ENCODE measurements at places on chromosomes 6 and 20.
A peak's percentile ranks its signal among the peaks of the same experiment; 100 is the strongest.

- peak; percentile 70 for DNase-seq
Observed at GRCh38 chr20:53939572-53940359, 130.6 kb downstream of the BCAS1 start.

DNA sequence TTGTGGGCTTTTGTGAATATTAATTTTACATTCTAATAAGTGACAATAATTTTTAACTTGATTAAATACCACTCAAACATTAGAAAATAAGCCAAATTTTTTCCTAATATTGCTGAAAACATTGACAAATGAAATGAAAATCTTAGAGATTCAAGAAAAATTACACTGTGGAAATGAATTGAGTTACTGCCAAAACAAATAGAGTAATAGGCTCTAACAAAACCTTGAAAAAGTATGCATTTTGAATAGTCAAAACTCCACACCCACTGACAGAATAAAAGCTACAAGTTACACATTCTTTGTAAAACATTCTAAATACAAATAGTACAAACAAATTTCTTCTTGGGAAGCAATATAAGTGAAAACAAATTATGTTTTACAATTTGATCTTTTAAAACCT, 5.9 kb downstream of the TBX18 start:
- no peak for DNase-seq

- no peak for DNase-seq
Observed at GRCh38 chr6:148501178-148501590, 158.5 kb downstream of the SASH1 start.

GRCh38 chr6:13614126-13614925, 809 bp upstream of the NOL7 start:
- DNase-seq: no peak

DNA sequence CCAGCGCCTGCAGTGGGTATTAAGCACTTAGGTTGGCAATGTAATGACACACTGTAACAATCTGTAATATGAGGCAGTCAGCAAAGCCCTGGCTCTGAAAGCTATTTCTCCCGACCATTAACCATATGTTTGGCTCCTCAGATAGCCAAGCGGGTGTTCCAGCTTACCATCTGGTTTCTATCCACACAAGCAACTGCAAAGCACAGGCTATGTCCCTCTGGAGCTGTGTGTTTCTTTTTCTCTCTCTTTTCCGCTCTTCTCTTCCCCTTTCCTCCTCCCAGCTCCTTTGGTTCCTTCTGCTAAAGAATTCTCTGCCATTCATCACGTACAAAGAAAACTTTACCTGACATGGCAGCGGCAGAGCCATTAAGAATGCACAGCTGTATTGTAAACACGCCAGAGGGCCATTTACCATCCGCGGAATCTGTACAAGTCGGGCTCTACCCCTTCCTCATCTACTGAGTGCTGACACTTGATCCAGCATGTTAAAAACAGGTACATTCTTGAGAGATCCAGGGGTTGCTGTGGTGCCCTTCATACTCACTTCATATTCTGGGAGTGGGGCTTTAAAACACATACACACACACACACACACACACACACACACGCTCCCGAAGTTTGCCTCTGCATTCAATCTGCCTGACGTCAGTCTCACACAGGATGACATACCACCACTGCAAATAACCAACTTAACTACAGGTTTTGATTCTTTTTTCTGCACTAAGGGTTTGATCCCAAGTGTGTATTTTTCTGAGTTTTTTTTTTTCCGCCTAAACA, 77.2 kb downstream of the BACH2 start:
- DNase-seq: no peak

- no peak for DNase-seq
Observed at GRCh38 chr20:1872459-1873097, 22.6 kb upstream of the SIRPA start.

- no peak for DNase-seq
Observed at GRCh38 chr6:74654296-74654695, 551.6 kb downstream of the COL12A1 start.

- no peak for DNase-seq
Observed at GRCh38 chr20:36175016-36175415, 20.5 kb downstream of the EPB41L1 start.

DNA sequence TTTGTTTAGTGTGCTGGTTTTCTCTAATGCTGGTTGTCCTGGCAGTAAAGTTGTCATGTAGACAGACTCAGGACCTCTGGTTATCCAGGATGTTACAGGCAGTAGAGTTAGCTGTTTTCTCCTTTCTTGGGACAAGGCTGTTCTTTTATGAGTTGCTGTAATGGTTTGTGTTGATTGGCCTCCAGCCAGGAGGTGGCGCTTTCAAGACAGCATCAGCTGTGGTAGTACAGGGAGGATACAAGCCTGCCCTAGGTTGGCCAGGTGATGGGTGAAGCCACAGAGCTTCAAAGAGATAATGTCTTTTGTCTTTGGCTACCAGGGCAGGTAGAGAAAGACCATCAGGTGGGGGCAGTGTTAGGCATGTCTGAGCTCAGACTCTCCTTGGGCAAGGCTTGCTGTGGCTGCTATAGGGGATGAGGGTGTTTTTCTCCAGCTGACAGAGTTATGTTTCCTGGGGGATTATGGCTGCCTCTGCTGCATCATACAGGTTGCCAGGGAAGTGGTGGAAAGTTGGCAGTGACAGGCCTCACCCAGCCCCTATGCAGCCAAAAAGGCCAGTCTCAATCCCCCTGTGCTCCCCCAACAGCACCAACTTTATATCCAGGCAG, 127.2 kb upstream of the TAB2 start:
- peak; percentile 55 for DNase-seq

DNA sequence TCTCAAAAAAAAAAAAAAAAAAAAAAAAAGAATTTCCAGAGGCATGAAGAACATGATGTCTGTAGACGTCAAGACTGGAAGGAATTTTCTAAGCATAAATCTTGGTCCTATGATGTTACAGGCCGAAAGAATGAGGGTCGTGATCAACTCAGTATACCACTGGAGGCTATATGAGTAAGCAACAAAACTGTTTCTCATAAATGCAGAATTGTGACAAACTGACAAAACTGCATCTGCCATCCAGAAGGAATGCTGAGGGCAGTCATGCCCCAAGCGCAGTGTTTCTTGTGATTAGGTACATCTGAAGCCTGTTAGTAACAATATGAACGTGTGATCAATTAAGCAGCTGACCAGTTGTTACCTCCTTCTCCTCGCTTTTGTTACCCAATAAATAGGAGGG, 43.5 kb upstream of the ADGRG6 start:
- DNase-seq: no peak

GRCh38 chr6:131574133-131574532, 1.1 kb downstream of the ARG1 start:
- no peak for DNase-seq

DNA sequence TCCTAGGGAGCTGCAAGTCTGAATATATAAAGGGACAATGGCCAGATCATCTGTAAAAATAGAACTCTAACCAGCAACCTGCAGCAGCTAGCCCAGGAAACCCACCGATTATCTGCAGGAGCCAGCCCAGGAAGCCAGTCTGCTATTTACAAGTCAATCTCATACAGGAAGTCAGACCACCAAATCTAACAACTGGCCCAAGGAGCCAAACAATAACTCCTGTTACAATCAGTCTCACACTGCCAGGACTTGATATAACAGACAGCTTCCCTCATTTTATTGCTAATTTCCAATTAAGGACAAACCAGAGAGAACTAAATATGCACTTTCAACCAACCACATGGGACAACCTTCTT, 14.4 kb upstream of the RIN2 start:
- DNase-seq: no peak

- DNase-seq: no peak
Observed at GRCh38 chr6:157113389-157113788, 209.9 kb downstream of the TMEM242 start.

DNA sequence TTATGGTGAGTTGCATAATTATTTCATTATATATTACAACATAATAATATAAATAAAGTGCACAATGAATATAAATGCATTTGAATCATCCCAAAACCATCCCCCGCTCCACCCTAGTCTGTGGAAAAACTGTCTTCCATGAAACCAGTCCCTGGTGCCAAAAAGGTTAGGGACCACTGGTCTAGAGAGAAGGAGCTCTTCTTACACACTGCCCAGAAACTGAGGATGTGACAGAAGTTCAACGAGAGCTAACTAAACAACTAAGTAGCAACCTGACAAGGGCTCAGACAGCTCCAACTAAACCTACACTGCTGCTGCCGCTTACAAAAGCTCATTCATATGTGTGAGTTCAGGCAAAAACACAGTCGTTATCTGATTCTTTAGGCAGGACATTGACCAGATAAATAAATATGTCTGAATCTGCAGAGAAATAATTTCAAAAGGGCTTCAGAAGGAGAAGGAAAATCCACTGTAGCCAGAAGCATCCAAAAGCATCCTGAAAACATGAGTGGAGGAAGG, 125.9 kb downstream of the ATXN1 start:
- DNase-seq: no peak

- DNase-seq: no peak
Observed at GRCh38 chr20:47557218-47557617, 55.5 kb downstream of the NCOA3 start.

- DNase-seq: no peak
Observed at GRCh38 chr20:22690616-22691179, 106.3 kb upstream of the FOXA2 start.

DNA sequence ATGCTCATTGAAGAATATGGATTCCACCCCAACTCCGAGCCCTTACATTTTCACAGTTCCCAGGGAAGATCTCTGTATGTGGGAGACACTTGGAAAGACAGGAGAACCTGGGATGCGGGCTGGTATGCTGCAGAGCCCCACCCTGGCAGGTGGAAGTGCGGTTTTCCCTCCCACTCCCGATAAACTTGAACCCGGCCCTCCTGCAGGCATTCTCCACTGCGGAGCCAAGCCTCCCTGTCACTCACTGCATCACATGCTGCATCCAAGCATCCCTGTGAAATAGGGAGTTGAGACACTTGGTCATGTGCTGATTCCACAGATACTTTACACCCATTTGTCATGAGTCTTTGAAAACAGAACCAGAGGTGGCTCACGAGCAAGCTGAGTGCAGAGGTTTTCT, 35.4 kb downstream of the TMEM242 start:
- DNase-seq: no peak

GRCh38 chr6:11766043-11766442, 12.6 kb downstream of the ADTRP start:
- no peak for DNase-seq

- no peak for DNase-seq
Observed at GRCh38 chr6:42148058-42148457, 5.6 kb upstream of the C6orf132 start.

DNA sequence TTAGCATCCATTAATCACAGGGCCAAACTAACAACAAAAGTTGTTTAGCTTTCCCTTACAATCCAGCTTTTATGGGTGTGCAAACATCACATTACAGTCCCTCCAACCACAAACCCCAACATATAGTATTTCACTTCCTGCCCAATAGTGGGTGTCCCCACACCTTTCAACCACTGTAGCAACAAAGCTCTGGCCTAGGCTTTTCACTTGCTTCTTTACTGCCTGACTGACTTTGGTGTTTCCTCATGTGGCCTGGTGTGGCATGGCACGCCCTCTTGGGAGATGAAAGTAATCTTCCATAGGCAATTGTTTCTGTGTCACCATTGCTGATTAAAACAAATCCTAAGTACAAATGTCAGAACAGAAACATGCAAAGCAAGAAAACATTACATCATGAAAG, 46.3 kb downstream of the MCM8 start:
- DNase-seq: peak; percentile 66

DNA sequence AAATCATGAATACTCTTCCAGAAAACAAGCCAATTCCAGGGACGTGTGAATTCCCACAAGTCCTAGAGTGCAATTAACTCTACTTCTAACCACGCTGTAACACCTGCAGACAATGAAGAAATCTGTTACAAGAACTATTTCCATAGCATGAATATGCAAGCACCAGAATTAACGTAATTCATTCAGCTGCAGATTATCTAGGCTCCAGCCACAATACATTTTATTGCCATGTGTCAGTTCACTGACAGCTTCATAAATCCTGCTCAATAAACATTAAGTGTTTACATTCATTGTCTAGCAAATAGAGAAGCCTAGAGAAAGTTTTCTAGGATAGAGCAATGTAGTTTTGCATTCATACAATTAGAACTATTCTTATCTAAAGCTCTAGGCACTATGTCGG, 1348.5 kb downstream of the GRIK2 start:
- no peak for DNase-seq

DNA sequence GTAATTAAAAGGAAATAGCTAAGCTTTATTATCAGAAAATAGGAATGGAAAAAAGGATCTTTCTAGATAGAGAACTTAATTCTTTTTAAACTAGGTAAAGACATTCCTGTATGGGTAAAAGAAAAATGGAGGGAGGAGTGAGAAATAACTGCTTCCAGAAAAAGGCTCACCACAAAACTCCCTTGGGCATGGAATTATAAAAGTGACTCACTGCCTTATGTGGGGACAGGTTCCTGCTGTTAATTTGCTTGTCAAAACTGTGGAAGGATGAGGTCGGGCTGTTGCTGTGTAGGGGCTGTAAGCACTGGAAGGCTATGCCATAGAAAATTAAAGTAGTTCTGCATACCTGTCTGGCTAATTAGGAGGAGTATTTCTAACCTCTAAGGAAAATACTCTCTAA, 158.7 kb downstream of the UBE3D start:
- no peak for DNase-seq

GRCh38 chr20:35887393-35888064, 66.8 kb downstream of the SCAND1 start:
- no peak for DNase-seq

- DNase-seq: no peak
Observed at GRCh38 chr6:434051-434705, 42.6 kb downstream of the IRF4 start.

GRCh38 chr6:149052350-149053106, 265.0 kb upstream of the TAB2 start:
- no peak for DNase-seq

DNA sequence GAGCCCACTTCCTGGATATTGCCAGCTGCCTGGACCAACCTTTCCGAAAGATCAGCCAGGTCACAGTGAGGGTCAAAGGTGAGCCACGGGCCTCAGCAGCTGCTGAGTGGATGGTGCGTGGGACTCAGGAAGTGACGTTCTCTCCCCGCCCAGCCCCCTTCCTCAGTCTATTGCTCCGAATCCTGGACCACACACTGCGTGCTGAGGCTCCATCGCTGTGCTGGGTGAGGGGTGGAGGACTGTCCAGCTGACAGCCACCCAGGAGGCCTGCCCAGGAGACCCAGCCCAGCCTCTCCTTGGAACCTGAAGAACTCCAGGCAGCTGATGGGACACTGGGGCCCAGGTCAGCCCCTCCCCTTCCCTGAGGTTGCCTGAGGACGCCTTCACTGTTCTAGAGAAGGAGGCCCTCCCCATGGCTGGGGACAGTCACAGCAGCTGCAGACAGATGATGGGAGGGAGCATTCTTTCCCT, 94.4 kb upstream of the CD93 start:
- DNase-seq: no peak
